Cerebellar nuclear complex (tissue), 1 donor: ENCODE measurements at places on chromosomes 5 and 9.

GRCh38 chr9:14316602-14317300, 2.8 kb upstream of the NFIB start:
- no peak for DNase-seq

GRCh38 chr9:99235926-99236634, 14.0 kb downstream of the SEC61B start:
- DNase-seq = no peak

- DNase-seq = no peak
These were observed 12.8 kb downstream of the BTNL9 start for GRCh38 chr5:181052672-181053487.

- DNase-seq = no peak
These were observed 829 bp downstream of the FIBCD1 start for GRCh38 chr9:130938184-130938651.

GRCh38 chr5:78560000-78560855, 88.3 kb downstream of the LHFPL2 start:
- no peak for DNase-seq

DNA sequence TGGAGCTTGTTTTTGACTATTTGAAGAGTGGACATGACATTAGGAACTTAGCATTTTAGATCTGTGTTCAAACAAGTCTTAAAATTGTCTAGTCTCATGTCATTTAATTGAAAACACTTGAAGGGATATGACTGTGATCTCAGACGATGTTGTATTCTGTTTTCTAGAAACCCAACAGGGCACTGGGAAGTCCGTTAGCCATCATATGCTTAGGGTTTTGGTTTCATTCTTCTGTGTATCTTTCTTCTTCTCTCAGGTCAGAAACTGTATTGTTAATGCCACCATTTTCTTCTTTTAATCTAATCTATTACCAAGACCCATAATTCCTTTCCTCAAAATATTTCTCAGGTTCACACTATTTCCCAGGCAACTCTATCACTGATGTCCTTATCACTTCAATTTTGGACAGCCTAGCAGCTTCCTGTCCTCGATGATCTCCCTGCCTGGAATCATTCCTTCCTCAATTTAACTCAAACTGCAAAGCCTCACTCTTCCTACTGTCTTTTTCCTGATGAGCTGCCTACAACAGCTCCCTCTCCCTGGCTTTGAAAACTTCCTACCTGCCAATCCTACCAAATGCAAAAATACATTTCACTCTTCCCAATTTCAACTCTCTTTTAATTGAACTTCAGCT, 77.7 kb downstream of the MEF2C start:
- DNase-seq = no peak

DNA sequence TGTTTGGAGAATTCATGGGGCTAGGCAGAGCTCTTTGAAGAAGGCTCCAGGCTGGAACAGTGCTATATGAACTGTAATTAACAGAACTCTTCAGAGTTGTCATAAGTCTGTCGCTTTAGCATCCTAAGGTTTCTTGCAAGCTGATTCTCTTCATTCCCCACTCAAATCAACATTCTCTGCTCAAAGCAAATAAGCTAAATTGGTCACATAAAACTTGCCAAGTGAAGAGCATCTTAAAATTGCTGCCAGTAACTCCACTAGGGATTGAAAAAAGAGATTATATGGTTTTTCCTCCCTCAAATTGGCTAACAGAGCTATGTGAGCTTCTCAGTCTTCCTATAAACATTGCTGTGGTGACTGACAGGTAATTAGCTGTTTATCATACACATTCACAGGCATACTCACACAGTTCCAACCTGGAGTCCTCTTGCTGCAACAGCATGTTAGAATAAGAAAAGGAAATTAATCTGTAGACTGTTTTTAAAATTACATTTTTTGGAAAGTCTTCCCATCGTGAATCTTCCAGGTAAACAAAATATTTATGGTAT, 298.5 kb upstream of the ATP10B start:
- DNase-seq = no peak

- DNase-seq = no peak
These were observed 64.8 kb upstream of the PLCXD3 start for GRCh38 chr5:41575110-41575779.

- DNase-seq = no peak
These were observed 301.1 kb upstream of the ACTBL2 start for GRCh38 chr5:57783693-57784092.

DNA sequence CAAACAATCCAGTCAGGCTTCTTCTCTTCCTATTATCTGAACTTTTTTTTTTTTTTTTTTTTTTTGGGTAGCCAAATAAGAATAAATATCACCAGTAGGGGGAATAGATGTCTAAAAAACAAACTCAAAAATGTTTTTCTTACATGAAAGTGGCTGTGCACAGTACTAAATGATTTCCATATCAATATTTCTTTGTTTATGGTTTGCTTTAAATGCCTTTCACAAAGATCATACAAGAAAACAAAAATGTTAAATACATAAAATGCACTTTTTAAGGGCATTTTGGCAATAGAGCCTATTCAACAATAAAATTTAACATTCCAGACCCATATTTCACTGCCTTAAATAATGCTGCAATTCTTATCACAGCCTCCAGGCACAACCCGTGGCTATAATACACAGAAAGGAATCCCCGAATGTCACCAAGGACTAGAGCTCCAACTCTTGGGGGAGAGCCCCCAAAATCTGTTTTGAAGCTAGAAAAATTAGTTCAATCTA, 91.1 kb upstream of the TBCA start:
- no peak for DNase-seq
